ENCODE measurements at places on chromosomes 7 and 10.

GRCh38 chr10:22903694-22904093 is 24.2 kb upstream of the ARMC3 start:
- DNase-seq = no peak

GRCh38 chr10:73253225-73253555 is 746 bp upstream of the MRPS16 start:
- peak; percentile 29 for DNase-seq

GRCh38 chr10:32046151-32046550 is 10.1 kb downstream of the KIF5B start:
- no peak for DNase-seq

- DNase-seq = peak; percentile 93
Measured at GRCh38 chr10:58044072-58044471, 223.6 kb downstream of the IPMK start.

DNA sequence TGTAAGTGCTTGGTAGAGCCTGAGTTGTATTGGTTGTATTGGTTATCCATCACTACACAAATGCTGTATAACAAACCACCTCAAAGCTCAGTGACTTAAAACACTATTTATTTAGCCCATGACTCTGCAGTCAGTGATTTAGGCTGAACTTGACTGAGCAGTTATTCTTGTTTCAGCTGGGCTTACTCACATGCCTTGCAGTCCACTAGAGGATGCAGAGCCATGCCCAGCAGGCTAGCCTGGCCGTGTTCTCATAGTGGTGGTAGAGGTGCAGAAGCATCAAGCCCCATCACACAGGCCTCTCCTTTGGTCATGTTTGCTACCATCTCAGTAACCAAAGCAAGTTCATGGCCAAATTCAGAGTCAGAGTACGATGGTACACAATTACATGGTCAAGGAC is 43.9 kb downstream of the LUC7L2 start:
- DNase-seq = no peak

DNA sequence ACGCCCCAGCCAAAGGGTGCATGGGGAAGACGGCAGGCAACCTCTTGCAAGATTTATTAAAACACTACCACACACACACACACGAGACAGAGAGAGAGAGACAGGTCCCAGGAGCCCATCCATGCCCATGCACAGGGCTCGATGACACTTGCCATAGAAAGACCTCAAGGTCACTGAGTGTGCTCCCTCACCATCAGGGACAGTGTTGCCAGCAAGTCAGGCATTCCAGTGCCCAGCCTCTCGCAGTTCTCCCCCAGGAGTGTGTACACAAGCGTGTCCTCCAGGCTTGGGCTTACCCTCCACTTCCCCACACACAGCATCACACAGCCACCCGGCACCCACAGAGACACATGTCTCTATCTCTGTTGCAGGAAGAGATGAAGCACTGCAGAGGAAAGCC is 46.8 kb upstream of the SLF2 start:
- DNase-seq = no peak

- DNase-seq = no peak
Measured at GRCh38 chr7:5448378-5449037, 24.9 kb upstream of the TNRC18 start.

DNA sequence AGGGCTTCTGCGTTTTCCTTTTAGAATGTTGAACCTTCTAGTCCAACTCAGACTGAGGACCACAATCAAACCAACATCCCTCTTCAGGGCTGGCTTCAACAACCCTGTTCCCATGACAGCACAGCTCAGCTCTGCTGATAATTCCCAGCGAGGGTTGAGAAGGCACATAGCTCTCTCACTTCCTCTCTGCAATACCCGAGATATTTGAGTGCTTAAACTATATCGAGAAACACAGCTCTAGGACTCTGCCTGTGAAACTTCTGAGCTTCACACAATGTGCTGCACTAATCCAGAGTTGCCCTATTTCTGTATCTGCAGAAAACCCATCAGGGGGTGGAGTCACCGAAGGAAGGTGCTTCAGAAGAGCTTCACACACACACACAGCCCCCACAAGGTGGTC is 1.6 kb upstream of the ADARB2 start:
- no peak for DNase-seq

DNA sequence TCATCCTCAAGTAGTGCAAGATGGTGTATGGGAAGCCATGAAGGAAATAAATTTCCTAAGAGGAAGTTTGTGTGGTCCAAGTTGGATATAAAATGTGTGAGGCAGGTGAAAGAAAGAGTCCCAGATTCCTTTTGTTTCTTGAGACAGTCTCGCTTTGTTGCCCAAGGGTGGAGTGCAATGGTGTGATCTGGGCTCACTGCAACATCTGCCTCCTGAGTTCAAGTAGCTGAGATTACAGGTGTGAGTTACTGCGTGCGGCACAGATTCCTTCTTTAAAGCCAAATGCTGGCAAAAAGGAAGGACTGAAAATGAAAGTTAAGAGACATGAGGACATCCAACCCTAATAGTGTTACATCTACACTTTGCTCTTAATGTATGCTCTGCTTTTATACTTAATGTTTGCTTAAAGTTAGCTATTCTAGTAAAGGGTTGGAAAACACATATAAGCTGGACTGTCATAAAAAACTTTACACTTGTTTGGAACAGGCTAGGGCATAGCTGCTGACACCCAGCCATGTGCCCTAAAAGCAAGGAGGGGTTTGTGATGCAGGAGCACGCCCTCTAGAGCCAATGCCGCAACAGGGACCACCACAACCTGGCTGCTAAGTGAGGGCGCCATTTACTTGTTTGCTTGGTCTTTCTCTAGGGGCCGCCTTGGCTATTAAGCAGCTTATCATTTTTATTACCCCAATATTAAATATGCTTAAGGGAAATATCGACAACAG is 34.5 kb downstream of the CLEC2L start:
- DNase-seq = no peak

DNA sequence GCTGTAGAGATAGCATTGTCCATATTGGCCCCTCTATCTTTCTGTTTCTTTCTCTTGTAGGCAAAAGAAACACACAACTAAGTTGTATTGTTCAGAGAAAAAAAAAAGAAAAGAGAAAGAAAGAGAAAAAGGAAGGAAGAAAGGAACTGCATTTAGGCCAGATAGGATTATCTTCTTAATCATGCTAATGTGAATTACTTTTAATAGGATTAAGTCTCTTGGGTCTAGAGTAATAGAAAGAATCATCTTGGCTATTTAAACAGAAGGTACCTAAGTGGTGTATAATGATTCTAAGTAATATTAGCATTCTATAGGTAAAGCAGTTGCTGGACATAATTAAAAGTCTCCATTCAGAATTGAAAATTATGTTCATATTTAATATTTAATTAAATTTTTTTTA is 42.2 kb downstream of the GPR85 start:
- no peak for DNase-seq

DNA sequence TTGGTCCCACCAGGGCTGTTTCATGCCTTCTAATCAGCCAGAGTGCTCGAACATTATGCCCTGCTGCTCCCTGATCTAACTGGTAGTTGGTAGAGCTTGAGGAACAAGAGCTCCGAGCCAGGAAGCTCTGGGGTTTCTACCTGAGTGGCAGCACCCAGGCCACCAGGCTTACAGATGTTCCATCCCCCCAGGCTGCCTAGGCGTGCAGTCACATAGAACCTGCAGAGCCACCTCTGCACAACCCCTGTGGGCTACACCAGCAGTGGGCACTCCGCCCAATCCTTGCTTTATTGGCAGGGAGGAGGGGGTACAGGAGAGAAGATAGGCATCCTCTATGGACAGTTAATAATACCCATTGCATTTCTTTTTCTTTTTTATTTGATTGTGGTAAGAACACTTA is 21.8 kb downstream of the MAP3K8 start:
- no peak for DNase-seq

- no peak for DNase-seq
Measured at GRCh38 chr7:1053002-1053411, 8.7 kb downstream of the GPR146 start.

GRCh38 chr10:131251146-131251541 is 60.4 kb downstream of the TCERG1L start:
- DNase-seq = no peak

GRCh38 chr10:11715815-11716494 is 26.2 kb upstream of the ECHDC3 start:
- no peak for DNase-seq

Measured in HT1080 (cell line).